ENCODE measurements at places on chromosomes 5 and 9.
A peak's percentile ranks its signal among the peaks of the same experiment; 100 is the strongest.

DNA sequence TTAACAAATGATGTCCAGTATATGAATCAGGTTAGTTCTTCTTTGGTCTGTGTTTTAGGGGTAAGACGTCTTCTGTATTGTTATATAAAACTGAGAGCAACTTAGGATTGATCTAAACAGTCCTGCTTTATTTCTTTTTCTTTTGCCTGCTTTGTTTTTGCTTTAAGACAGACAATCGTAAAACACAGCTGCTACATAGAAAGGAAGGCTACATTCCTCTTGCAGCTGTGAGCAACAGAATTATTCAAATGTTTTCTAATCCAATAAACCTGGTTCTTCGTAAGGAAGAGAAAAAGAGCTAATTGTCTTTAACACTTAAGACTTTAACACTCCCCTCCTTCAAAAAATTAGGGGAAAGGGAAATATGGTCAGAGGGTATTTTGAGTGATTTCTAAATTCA is 14.6 kb downstream of the FGF1 start:
- no peak for DNase-seq

- DNase-seq, result no peak
Measured at GRCh38 chr9:75445144-75445543, 356.8 kb downstream of the OSTF1 start.

GRCh38 chr9:26789959-26790358 is 102.6 kb downstream of the CAAP1 start:
- no peak for DNase-seq

DNA sequence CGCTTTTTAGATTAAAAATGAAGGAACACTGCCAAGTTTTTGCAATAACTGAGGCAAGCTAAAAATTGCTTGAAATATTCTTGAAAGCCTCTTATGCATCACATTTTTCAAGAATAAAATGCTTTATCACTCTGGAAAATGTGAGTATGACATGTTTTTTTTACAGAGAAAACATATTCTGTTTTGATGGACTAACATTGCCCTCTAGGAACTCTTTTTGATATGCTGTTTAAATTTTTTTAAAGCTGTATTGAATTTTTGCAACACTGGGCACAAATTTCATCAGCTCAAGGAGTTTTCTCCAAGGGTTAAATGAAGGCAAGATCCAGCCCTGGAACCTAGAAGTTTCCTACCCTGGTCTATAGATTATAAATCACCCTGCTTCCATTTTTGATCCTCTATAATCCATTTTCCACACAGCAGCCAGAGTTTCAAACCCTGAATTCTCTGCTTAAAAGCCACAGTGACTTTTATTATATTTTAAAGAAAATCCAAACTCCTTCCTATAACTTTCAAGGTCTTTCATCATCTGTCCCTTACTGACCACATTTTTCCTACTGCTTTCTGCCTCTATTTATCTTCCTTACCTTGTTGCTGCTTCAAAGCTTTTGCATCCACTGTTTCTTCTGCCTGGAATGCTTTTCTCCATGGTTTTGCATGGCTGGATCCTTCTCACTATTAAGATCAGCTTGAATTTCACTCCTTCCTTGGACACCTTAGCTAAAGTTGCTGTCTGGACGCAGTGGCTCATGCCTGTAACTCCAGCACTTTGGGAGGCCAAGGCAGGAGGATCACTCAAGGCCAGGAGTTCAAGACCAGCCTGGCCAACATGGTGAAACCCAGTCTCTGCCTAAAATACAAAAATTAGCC is 60.9 kb downstream of the IL31RA start:
- no peak for DNase-seq

- no peak for DNase-seq
Measured at GRCh38 chr5:15525703-15526275, 25.8 kb downstream of the FBXL7 start.

GRCh38 chr5:160692271-160692670 is 159.7 kb downstream of the ATP10B start:
- DNase-seq, result no peak

DNA sequence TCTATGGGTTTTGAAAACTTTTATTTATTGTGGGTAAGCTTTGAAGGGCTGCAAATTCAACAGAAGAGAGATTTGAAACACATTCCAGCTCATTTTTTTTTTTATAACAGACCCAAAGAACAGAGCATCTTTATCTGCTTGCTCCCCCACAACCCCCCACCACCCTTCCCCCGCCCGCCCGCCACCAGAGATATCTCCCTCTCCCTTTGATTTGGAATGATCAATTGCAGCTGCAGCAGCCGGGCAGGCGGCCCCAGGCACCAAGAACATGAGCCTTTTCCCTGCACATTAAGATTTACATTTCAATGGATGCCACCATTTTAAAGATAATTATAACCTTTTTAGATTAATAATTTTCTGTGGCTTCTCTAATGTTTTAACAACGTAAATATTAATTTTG is 510.9 kb downstream of the ZNF608 start:
- no peak for DNase-seq

GRCh38 chr9:69104830-69105527 is 69.1 kb upstream of the TJP2 start:
- DNase-seq, result no peak

DNA sequence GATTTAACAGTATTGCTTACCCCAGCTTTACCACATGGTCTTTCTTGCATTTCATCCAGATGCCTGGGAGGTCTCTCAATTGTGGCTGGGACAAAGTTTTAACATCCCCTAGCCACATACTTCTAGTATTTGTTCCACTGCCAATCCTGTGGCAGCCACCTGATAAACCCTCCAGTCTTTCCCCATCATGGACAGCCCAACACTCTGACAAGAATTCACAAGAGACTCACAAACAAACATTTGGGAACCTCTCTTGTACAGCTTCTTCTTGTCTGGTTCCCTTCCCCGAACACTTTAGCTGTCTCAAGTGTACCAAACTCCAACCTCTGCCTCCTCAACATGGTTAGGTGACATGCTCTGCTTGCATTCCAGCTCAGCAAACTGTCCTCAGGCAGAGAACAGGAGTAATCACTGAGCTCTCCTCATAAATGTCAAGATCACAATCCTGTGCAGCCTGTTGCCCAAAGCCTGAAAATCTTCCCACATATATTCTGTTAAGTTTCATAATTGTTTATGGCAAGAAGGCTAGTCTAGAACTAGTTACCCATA is 59.7 kb downstream of the STRBP start:
- DNase-seq, result no peak

DNA sequence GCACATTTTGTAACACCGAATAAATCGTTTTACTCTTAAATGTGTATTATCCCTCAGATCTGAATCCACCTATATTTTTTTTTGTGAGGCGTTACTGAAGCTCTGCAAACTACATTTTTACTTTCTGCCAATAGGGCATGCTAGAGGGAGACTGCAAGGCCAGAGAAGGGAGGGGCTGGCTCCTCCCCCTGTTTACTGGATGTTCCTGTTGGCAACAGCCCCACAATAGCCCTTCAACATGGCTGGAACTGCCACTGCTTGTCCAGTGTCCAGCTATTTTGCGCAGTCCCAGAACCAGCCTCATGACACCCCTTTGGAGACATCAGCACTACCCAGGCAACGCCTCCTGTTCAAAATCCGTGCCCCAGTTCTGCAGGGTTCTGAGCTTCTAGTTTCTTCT is 85.4 kb upstream of the MIER3 start:
- no peak for DNase-seq

- DNase-seq, result no peak
Measured at GRCh38 chr5:118257066-118257465, 731.3 kb downstream of the DTWD2 start.

GRCh38 chr5:16663840-16664239 is 47.0 kb upstream of the RETREG1 start:
- no peak for DNase-seq

- no peak for DNase-seq
Measured at GRCh38 chr5:57791875-57792274, 309.3 kb upstream of the ACTBL2 start.

DNA sequence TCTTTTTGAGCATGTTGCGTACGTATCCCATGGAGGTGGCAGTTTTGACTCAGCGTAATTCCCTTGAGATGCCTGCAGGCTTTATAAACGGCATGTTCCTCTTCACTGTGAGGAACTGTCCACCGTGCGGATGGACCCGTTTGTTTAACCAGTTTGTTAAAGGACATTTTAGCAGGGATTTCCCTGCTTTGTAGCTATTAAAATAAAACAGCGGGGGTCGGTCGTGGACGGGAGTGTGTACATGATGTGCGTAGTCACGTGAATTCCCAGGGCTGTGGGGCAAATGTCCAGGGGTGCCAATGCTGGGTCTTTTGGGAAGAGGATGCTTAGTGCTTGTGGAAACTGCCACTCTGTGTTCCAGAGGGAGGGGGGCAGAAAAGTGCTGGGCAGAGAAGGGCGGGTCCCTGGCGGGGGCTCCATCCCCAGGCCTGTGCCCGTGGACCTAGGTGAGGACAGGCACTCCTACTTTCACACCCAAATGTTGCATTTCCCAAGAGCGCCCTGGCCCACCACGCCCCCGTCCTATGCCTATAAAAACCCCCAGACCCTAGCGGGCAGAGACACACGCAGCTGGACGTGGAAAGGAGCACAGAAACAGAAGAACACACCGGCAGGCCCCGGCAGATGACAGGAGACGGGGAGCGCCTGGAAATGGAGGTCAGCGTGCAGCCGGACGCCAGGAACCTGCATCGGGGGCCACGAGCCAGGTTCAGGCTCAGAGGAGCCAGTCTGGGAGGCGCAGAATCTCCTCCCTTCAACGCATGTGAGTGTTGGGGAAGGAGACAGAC is 4.0 kb upstream of the TERT start:
- DNase-seq, result no peak

- DNase-seq, result no peak
Measured at GRCh38 chr5:72857396-72857795, 40.9 kb downstream of the TNPO1 start.

DNA sequence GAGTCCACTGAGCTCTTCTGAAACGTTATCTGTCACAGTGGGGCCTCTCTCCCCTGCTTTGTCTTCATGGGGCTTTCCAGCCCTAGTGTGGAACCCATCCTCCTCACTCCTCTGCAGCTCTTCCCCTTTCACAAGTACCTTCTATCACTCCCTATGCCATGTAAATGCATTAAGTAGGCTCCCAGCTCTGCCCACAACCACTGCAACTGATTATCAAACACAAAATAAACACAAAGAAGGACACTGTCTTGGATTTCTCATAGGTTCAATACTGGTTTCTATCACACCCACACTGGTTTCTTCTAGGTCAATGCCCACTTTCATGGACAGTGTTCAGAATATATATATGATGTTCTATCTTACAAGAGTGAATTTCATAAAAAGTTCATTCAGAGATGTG is 139.4 kb downstream of the GNAQ start:
- DNase-seq, result peak; percentile 70

- no peak for DNase-seq
Measured at GRCh38 chr5:86974955-86975354, 292.7 kb upstream of the RASA1 start.

GRCh38 chr5:79547429-79547822 is 33.5 kb upstream of the HOMER1 start:
- no peak for DNase-seq

DNA sequence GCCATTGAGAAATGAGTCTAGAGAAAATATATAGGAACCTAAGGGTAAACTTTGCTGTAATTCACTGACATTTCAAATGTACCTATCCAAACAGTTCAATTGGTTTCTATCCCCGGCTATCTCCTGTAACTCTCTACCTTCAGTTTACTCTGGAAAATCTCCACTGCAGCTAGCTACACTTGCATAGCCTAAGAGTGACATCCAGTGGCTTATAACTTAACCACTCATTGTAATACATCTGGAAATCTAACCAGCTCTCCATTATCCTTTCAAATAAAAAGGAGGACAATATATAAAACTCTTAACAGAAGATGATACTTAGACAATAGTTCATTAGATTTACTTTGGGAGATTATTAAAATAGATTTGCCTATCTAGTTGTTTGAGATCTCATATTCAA is 35.3 kb upstream of the SPDL1 start:
- DNase-seq, result peak; percentile 3

DNA sequence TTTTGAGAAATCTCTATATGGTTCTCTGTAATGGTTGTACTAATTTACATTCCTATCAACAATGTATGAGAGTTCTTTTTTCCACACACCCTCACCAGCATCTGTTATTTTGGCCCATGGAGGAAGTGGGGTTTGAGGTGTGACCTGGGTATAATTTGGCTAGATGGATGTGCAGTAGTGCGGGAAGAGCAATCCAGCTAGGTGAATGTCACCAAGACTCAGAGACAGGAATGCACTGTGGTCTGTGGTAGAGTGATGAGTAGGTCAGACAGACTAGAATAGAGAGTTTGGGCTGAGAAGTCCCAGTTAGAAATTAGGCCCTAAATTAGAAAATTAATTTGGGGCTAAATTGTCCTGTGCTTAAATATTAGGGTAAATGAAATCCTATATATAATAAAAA is 32.8 kb upstream of the PIP5K1B start:
- DNase-seq, result no peak

DNA sequence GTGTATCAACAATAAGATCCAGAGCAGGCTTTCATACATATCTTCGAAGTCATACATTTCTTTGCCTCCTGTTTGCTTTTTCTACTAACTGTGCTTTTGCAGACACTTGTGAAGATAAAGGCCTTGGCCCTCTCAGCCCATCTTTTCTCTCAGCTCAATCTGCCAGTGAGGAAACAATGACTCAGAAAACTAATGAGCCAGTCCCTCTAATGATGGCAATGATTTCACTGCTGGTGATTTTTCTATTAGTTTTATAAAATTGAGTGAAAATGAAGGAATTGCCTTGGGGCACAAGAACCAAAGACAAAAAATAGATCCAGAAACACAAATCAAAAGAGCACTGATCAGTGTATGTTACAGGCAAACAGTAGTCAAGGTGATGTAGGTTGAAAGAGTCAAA is 167.7 kb upstream of the PPP2R2B start:
- no peak for DNase-seq

- DNase-seq, result no peak
Measured at GRCh38 chr5:35356725-35357124, 126.4 kb upstream of the PRLR start.

GRCh38 chr5:83744821-83745220 is 24.2 kb upstream of the HAPLN1 start:
- no peak for DNase-seq

- no peak for DNase-seq
Measured at GRCh38 chr5:137300411-137301240, 198.5 kb downstream of the SPOCK1 start.

DNA sequence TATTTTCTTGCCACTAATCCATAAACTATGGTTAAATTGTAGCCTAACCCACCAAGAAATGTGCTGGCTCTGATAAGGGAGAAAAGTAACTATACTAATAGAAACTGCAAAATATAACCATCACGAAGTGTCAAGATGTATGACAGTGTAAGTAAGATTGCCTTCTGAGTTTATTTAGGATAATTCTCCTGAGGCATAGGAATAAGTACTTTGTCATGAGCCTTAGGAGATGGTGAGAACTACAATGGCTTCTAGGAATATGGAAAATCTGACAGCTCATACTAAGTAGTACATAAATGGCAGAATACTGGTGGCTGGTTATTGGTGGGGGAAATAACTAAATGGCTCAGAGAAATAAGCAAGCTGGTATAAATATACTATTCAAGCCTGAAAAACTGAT is 543.9 kb downstream of the PRR16 start:
- DNase-seq, result no peak

- no peak for DNase-seq
Measured at GRCh38 chr9:105431424-105432246, 16.2 kb upstream of the FSD1L start.

GRCh38 chr9:95024097-95024671 is 293.3 kb downstream of the FANCC start:
- no peak for DNase-seq

GRCh38 chr9:4852419-4852818 is 59.7 kb downstream of the RCL1 start:
- no peak for DNase-seq

GRCh38 chr5:100270023-100270771 is 265.0 kb upstream of the FAM174A start:
- DNase-seq, result no peak

GRCh38 chr5:130021000-130021399 is 116.7 kb downstream of the CHSY3 start:
- no peak for DNase-seq

All from GM12865 (cell line).